H4 (cell line): ENCODE measurements at places on chromosomes 4 and X. TPM values are rescaled to one million over a fixed set of nuclear protein-coding genes. Genes with fewer than 3 reads are reported as not detected.

GRCh38 chr4:38764277-38764676 lies 18.5 kb downstream of the TLR10 start:
- no peak for DNase-seq

- DNase-seq, result no peak
Measured at GRCh38 chr4:120228086-120228485, 161.4 kb upstream of the MAD2L1 start.

TEX11 gene
- total RNA-seq, result not detected in 2 replicates

GRCh38 chr4:184536065-184536880 lies 61.9 kb upstream of the IRF2 start:
- no peak for DNase-seq

TCEAL6 gene
- not detected in 2 replicates for total RNA-seq

DNA sequence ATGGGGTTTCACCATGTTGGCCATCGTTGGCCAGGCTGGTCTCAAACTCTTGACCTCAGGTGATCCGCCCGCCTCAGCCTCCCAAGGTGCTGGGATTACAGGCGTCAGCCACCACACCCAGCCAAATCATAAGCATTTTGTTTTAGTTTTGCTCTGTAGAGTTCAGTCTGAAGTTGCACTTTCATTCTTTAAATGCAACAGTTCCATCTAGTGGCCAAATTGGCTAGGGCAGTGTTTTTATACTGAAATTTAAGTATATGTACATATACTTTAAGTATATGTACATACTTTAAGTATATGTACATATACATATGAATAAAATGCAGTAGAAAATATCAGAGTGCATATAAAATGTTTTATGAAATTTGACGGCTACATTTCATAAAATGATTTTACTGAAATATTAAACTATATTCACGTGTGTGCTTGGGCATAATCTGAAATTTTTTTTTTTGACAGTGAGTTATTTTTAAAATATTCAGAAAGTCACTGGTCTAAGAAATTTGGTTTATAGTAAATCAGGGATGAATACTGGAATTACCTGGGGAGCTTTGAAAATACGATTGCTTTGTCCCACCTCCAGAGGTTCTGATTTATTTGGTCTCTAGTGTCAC lies 145.5 kb downstream of the NWD2 start:
- DNase-seq, result peak; percentile 72

EFHC2 gene
- not detected in 2 replicates for total RNA-seq

DNA sequence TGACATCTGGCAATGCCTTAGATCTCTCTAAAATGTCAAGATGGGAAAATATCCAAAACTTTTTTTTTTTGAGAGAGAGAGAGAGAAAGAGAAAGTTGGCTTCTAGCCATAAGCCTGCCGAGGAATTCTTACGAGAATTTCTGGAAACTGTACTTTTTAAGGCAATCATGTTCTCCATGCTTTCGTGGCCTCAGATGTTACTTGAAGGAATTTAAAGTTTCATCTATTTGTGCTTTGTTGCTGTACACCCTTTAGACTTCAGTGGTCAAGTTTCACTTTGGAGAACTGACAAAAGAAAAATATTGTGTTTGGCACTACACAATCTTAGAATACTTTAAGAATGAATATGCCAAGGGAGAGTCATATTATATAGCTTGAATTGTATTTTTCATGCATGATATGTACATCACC lies 53.9 kb downstream of the FAT4 start:
- DNase-seq, result peak; percentile 29

CENPI gene
- total RNA-seq, result 26.7 and 31.5 TPM in 2 replicates

DNA sequence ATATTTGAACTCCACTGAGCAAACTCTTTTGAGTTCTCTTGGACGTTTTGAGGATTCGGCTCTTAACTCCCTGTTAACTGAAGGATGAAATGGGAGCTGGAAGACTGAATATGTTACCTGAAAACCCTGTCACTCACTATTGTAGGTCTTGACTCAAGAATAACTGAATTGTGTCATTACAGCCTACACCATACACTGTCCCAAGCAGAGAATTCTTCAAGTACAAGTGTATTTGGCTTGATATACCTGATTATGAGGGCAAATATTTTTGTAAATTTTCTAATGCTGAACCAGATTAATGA lies 276.1 kb downstream of the CFAP299 start:
- DNase-seq, result no peak

TKTL2 gene
- not detected in 2 replicates for total RNA-seq

DNA sequence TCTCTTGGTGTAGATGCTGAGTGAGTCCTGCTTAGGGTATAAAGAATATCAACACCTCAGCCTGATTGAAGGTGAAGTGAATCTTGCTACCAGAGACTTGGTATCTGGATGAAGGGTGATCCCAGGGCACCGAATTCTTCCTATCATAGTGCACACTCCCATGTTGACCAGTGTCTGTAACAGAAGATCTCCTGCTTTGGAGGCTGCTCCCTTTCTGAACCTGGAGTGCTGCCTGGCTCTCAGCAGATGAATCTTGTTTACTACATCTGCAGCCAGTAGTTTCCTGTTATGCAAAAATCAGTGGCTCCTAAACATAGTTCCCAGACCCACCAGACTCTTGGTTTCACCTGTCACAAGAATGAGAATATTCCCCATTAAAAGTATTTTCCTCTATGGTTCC lies 191.7 kb upstream of the GK2 start:
- no peak for DNase-seq

DNA sequence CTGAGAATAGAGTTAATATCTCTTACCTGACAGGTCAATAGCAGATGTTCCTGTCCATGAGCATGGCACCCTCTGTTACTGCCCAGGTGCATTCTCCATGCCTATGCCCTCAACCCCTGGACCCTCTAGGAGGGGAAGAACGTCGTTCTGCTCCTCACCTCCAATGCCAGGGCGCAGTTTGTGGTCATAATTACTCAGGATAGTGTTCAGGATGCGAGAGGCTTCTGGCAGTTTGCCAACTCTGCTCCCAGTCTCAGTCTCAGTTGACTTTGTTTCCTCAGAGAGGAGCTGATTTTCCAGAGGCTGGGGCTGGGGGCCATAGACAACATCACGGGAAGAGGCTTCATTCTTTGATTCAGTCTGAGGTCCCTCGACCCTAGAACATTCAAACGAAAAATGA lies 4.4 kb downstream of the GABRE start:
- DNase-seq, result no peak

DNA sequence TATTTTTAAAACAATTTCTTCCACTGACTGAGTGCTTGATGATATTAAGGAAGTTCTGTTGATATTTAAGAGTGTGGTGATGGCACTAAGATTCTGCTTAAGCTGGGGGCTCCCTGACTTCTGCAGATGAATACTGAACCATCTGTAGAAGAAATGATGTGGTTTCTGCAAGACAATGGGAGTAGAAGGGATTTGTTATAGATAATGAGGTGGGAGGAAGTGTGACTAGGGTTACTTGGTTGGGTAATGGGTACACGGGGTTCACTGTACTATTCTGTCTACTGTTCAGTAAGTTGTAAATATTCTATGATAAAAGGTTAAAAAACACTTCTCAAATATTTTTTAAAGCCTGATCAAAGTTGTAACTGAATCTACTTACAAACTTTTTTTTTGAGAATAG lies 60.9 kb upstream of the TXK start:
- DNase-seq, result no peak

DNA sequence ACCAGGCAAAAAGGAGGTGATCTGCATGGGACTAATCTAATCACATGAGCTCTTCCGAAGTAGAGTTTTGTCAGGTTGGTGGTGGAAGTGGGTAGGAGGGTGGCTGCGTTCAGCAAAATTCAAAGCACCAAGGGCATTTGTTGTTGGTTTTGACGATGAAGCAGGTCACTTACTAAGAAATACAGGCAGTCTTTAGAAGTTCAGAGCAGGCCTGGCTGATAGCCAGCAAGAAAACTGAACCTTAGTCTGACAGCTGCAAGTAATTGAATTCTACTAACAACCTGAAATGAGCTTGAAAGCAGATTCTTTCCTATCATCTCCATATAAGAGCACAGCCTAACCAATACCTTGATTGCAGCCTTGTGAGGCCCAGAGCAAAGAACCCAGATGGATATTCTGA lies 505.8 kb downstream of the KLHL13 start:
- DNase-seq, result no peak

GRCh38 chr4:183986971-183987946 lies 82.2 kb downstream of the STOX2 start:
- peak; percentile 80 for DNase-seq

- no peak for DNase-seq
Measured at GRCh38 chr4:74656596-74656995, 137.7 kb downstream of the BTC start.

HSD17B11 gene
- total RNA-seq, result 34.8 and 37.3 TPM in 2 replicates

GRCh38 chr4:182548156-182548555 lies 305.0 kb downstream of the TENM3 start:
- DNase-seq, result no peak

DNA sequence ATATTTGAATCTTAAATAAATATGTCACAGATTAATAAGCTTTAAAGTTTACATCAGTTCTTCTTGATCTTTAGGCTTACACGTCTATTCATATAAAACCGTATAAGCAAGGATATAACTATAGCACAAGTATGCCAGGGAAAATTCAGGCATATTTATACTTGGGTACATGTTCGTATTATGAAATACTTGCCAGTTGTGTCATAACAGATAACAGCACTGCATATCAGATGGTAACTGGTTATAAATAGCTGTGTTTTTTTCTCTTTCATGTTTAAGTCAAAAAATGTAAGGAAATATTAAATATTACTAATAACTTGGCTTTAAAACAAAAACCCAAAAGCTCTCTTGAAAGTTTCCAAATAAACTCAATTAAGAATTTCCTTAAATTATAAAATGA lies 17.5 kb downstream of the BRWD3 start:
- no peak for DNase-seq

- DNase-seq, result no peak
Measured at GRCh38 chr4:22593933-22594332, 78.1 kb upstream of the ADGRA3 start.
